ENCODE measurements at places on chromosomes 16 and 17.

DNA sequence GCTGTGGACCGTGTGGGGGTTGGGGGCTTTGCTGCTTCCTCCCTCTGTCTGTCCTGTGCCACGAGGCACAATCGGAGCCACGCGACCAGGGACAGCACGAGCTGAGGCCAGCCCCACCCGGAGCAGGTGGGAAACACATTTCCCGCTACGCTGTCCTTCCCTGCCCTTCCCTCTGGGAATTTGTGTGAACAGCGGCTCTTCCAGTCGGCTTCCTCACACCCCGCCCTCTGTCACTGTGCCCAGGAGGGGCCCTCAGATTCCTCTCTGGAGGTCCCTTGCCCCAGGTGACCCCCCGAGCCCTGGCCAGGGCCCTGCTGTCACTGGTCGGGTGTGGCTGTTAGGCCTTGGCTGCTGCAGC lies 19.6 kb downstream of the SPIRE2 start:
- no peak for DNase-seq

GRCh38 chr16:84331998-84332780 lies 36.1 kb upstream of the ATP2C2 start:
- DNase-seq = no peak

DNA sequence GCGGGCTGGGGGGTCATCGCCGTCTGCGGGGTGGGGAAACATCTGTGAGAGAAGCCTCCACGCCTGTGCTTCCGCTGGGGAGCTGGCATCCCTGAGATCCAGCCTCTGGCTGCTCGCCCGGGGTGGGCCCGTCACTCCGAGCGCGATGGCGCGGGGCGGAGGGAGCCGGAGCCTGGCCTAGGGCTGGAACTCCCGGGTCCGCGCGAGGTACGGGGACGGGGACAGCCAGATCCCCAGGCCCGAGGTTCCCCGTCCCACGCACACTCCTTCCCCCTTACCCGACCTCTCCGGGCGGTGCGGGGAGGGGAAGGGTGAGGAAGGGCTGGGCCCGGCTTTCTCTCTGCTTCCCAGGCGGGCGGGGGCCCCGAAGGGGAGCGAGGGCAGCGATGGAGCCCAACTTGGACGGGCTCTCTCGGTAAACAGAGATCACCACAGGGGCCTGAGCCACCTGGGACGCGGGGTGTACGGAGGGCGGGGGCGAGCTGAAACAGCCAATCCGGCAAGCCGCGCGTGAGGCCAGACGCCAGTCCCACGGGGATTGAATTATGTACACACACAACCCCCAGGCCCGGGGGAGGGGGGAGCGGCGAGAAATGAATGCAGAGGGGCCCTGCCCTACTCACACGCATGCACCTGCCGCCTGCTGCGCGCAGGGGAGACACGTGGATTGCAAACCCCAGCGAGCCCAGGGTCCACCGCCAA lies at the start of gene SLC16A11:
SLC16A11 (minus strand) TSS at position 596 of the 702 bp plus-strand sequence; CDS start at position 17, 579 bp downstream.
- DNase-seq = peak; percentile 52

- no peak for DNase-seq
Observed at GRCh38 chr16:70482624-70483023, 28.2 kb downstream of the FCSK start.

- DNase-seq = peak; percentile 84
Observed at GRCh38 chr17:77304051-77304745, 163.4 kb downstream of the SEC14L1 start.

GRCh38 chr17:3039736-3040135 lies 23.7 kb downstream of the OR1D5 start:
- DNase-seq = no peak

- DNase-seq = no peak
Observed at GRCh38 chr17:28657756-28658155, 4.0 kb downstream of the SDF2 start.

GRCh38 chr17:37211136-37211535 lies 164.6 kb upstream of the C17orf78 start:
- no peak for DNase-seq

DNA sequence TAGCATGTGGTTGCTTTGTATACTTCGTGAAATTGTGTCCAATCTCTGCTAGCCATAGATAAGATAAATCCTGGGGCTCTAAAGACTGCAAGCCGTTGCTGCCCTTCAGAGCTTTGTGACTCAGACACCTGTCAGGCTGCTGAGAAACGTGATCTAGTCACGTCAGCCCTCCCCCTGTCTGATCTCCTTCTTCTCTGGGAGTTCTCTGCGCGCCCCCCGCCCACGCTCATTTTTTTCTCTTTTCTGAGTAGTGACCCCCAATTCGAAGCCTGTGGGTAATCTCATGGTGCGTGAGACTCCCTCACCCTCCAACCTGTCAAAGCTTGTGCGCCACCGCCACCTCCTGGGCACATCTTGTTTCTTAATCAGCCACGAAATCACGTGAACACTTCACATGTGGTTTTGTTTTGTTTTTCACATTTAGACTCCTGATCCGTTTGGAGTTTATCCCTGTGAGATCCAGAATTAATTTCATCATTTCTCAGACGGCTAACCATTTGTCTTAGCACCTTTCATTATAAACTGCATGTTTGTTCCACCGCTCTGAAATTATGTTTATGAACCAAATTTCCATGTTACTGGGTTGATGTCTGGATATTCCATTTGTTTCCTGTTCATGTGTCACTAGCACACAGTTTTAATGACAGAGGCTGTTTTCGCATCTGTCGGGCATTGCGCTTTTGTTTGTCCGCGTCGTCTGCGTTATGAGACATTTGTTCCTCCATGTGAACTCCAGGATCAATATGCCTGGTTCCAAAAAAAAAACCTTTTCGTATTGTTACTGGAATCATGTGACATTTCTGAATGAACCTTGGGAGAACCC lies 977 bp upstream of the ZNF778 start:
- DNase-seq = peak; percentile 72

GRCh38 chr16:51773071-51773890 lies 622.2 kb upstream of the SALL1 start:
- no peak for DNase-seq

- DNase-seq = no peak
Observed at GRCh38 chr16:15650698-15651171, 690 bp downstream of the NDE1 start.

DNA sequence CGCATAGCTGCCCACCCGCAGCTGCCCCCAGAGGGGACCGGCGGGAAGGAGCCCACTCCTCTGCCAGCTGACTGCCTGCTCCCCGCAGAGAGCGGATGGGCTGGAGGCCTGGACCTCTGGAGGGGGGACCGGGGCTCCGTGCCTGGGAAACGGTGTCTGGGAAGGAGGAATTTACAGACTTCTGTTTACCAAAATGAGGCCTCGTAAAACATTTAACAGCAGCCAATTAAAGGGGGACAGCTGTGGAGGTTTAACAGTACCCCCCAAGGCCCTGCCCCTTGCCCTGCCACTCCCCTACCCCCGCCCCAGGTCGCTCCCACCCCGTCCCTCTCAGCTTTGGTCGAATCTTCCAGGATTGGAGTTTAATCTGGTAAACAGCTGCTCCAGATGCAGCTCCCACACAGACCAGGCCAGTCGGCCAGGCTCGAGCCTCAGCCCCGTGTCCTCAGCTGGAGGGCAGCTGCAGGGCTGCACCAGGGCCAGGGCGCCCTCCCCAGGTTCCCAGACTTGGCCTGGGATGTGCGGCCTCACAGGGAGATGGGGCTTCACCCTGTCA lies 41.1 kb downstream of the BAHCC1 start:
- DNase-seq = no peak

DNA sequence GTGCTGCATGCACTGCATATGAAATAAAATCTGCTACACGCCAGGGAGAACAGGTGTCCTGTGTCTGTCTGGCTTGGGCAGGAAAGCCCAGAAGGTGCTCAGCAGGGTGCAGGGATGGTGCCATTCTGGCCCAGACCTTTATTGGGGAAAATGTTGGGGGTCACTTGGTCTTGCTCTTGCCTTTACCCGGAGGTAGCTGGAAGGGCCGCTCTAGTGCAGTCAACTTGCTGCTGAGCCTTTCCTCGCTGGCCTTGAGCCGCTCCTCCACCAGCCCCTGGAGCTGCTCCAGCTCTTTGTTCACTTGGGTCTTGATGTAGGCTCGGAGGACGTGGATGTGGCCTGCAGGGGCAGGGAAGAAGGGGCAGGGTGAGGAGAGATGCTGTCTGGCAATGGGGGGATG lies 4.5 kb downstream of the CFAP119 start:
- DNase-seq = no peak

- DNase-seq = no peak
Observed at GRCh38 chr17:18994631-18995030, 9.9 kb downstream of the FAM83G start.

DNA sequence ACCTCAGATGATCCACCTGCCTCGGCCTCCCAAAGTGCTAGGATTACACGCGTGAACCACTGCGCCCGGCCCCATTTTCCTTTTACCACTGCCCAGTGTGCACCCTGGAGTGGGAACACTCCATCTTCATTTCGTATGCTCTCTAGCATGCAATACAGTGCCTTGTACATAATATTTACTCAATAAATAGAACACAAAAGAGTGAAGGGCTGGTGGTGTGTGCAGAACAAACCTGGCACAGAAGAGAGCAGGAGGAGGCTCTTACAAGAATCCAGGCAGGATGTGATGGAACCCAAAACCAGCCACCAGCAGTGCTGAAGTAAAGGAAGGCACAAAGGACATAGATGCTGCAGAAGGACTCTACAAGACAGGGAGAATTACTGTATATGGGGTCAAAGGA lies 7.3 kb downstream of the KRT37 start:
- no peak for DNase-seq

- peak; percentile 14 for DNase-seq
Observed at GRCh38 chr17:36722121-36722902, 120.9 kb downstream of the MRM1 start.

Measured in fibroblast of skin of scalp (primary cell).